ENCODE measurements at places on chromosomes 1 and 21.

GRCh38 chr1:155244368-155245162 lies 10.7 kb downstream of the ENTREP3 start:
- peak; percentile 97 for DNase-seq

GRCh38 chr1:209076688-209077087 lies 506.8 kb upstream of the CAMK1G start:
- no peak for DNase-seq

DNA sequence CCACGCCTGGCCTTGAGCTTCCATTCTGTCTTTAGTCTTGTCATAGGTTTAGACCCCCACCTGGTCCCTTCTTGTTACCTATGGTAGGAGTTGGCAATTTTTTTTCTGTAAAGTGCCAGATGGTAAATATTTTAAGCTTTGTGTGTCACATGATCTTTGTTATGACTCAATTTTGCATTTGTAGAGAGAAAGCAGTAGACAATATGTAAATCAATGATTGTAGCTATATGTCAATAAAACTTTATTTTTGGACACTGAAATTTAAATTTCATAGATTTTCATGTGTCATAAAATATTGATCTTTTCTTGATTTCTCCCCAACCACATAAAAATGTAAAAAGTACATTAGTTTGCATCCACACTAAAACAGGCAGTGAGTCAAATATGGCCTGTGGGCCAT lies 8.0 kb downstream of the MKNK1 start:
- DNase-seq: no peak

- no peak for DNase-seq
Measured at GRCh38 chr21:41482301-41482700, 25.7 kb downstream of the TMPRSS2 start.

DNA sequence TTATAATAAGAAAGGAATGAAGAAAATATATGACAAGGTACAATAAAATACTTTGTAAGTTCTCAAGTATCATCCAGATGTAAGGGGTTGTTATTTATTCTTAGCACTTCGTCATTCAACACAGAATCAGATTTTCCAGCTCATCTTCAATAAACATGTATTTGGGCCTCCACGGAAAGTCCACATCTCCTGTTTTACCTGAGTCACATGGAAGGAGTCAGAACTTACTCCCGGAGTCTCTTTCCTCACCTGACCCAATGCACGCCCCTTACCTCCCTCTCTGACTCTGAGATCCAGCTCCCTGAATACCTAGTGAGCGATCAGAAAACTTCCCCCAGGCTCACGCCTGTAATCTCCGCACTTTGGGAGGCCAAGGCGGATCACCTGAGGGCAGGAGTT lies 1.5 kb upstream of the PMVK start:
- DNase-seq: no peak

- no peak for DNase-seq
Measured at GRCh38 chr21:29176471-29177120, 46.2 kb downstream of the MAP3K7CL start.

GRCh38 chr1:52367272-52367671 lies 1.3 kb upstream of the CC2D1B start:
- DNase-seq: no peak

GRCh38 chr1:1175221-1176062 lies 1.8 kb downstream of the TTLL10 start:
- no peak for DNase-seq

DNA sequence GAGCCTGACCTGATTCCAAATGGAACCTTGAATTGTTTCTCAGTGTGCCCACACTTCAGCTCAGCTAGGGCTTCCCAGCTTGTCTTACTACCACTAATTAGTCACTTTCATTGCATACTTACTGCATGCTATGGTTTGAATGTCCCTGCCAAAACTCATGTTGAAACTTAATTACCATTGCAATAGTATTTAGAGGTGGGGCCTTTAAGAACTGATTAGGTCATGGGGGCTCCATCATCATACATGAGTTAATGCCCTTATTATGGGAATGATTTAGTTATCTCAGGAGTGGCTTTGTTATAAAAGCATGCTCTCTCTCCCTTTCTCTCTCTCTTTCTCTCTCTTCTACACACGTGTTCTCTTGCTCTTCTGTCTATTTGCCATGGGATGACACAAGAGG lies 68.3 kb downstream of the NENF start:
- no peak for DNase-seq

DNA sequence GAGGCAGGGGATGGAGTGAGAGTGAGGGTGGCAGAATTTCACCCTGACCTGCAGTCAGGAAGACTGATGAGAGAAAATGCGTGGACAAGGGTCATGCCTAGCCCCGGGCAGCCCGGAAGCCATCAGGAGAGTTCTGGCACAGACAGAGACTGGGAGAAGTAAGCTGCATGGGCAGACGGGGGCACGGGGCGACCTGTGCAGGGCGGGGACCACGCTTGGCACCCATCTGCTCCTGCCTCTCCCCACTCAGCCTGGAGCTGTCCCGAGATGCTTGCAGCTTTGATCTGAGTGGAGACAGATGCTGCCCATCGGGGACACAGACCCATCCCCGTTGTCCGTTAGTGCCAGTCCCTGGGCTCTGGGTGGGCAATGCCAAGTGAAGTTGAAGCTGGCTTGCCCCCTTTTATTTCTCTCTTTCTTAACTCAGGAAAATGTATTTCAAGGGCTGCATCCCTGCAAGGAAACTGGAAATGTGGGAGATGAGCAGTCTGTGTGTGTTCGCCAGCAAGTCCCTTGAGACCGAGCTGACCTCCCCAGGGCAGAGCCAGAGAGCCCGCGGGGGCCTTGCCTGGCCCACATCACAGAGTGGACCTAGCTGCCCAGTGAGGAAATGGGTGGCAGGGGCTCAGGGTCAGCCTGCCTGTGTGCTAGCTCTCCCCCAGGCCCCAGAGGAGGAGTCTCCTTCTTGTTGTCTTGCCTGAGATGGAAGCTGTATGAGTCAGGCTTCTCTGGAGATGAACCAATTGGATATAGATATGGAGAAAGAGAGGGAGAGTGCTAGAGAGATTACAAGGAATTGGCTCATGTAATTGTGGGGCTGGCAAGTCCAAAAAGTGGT lies 121.3 kb upstream of the C1orf174 start:
- DNase-seq: no peak

GRCh38 chr1:151060007-151060656 lies at the start of gene MLLT11:
MLLT11 (plus strand) TSS chr1:151060397; CDS start chr1:151067225, 6,828 bp downstream.
- peak; percentile 85 for DNase-seq

DNA sequence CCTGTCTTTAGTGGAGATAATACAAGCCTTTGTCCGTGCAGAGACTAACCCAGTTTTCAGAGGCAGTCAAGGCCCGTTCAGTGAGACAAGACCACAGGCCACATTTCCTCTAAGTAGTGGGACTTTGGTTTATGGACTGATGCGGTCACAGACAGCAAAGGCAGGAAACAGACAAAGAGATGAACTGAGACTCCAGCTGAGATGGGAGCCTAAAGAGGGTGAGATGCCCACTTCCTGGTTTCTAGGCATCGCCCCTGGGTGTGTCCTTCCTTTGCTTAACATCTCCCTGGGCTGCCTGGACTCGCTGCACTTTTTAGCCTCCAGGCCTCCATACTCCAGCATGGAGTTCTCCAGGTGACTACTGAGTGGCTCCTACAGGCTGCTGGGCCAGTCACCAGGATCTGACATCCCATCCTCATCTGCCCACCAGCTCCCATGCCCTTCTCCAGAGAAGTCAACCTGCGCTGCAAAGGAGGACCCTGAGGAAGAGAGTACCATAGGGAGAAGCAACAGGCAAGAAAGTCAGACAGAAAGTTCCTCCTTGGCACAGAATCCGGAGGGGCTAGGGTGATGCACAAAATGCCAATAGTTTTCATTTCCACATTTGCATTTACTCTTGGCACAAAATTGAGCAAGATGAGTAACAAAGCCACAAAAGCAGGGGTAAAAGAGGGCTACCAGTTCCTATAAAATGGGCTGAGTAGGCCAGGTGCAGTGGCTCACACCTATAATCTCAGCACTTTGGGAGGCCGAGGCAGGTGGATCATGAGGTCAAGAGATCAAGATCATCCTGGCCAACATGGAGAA lies 15.1 kb downstream of the THEMIS2 start:
- no peak for DNase-seq

- no peak for DNase-seq
Measured at GRCh38 chr21:44258056-44258725, 3.5 kb downstream of the DNMT3L start.

GRCh38 chr1:70204139-70204538 lies 1.2 kb downstream of the LRRC40 start:
- DNase-seq: no peak

GRCh38 chr1:22500058-22500457 lies 48.4 kb downstream of the ZBTB40 start:
- DNase-seq: no peak

- DNase-seq: no peak
Measured at GRCh38 chr1:14944471-14944985, 209.0 kb upstream of the TMEM51 start.

- DNase-seq: no peak
Measured at GRCh38 chr1:168945870-168946269, 160.6 kb upstream of the ATP1B1 start.

GRCh38 chr1:161261261-161262235 lies 3.0 kb downstream of the PCP4L1 start:
- DNase-seq: no peak

GRCh38 chr1:181166377-181167196 lies 78.1 kb downstream of the IER5 start:
- peak; percentile 67 for DNase-seq

GRCh38 chr1:213531369-213532310 lies 456.1 kb upstream of the PROX1 start:
- DNase-seq: no peak

DNA sequence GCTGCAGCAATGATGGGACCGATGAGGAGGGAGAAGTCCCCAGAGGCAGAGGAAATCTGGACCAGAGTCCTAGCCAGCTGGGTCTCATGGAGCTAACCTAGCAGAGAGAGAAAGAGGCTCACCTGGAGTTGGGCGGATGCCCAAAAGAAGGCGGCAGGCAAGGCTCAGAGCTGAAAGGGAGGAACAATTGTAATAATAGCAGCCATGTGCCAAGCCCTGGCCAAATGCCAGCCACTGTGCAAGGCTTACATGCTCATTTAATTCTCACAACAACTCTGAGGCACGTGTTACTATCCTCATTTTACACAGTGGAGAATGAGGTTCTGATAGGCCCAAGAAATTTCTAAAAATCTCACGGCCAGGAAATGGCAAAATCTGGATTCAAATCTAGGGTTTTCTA lies 50.0 kb upstream of the ZNF648 start:
- no peak for DNase-seq

DNA sequence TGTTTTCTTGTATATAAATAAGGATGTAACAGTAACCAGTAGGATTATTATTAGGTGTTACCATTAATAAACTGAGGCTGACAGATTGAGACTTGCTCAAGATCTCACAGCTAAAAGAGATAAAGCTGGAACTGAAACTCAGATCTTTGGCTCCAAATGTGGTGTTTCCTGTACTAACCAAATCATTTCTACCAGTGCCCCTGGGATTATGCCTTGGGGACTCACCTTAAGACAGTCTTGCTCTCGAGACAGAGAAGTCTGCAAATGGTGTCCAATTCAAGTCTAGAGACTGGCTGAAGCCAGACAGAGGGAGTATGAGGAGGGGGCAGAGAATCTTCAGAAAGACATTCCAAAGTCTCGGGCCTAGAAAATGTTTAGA lies 593 bp upstream of the CD53 start:
- DNase-seq: no peak

- peak; percentile 14 for DNase-seq
Measured at GRCh38 chr1:86195281-86195680, 38.7 kb upstream of the COL24A1 start.

DNA sequence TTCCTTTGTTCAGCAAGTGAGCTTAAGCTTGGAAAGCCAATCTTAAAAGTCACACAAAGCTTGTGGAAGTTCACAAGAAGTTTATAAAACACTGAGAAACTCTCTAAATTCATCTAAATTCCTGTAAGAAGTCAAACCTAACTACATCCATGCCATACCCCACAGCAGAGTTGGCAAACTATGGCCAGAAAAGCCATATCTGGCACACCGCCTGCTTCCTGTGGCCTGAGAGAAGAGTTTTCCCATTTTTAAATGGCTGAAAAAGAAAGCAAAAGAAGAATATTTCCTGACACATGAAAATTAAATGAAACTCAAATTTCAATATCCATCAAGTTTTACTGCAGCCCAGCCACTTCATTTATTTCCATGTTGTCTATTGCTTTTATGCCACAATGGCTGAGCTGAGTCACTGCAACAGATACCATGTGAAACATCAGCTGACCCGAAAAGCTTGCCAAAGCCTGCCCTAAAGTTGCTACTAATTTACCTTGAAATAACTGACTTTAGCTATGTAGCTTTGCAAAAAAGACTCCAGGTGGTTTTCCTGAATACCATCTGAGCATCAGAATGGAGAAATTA lies 237.1 kb downstream of the SLC45A1 start:
- DNase-seq: no peak

- no peak for DNase-seq
Measured at GRCh38 chr1:111906816-111907215, 82.7 kb downstream of the KCND3 start.

DNA sequence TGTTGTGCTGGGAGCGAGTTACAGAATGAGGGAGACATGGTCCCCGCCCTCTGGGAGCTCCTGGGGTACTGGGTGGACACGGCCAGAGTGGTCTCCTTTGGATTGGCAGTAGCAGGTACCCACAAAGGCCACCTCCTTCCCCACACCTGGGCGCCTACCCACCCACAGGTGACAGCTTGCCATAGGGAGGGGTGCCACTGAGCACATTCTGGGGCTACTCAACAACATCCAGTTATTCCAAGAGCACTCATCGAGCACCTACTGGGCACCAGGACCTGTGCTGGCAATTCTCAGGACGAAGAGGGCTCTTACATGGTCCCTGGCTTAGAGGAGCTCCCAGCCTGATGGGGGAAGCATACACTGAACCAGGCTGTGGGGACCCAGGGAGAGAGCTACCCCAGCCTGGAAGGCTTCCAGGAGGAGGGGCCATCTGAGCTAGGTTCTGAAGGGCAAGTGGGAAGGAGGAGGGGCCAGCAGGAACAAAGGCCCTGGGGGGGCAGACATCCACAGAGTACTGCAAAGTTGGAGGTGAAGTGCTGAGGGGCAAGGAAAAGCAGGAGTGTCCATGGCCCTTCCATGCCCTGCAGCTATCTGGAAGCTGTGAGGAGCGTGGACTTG lies 22.0 kb downstream of the MRPL37 start:
- no peak for DNase-seq

DNA sequence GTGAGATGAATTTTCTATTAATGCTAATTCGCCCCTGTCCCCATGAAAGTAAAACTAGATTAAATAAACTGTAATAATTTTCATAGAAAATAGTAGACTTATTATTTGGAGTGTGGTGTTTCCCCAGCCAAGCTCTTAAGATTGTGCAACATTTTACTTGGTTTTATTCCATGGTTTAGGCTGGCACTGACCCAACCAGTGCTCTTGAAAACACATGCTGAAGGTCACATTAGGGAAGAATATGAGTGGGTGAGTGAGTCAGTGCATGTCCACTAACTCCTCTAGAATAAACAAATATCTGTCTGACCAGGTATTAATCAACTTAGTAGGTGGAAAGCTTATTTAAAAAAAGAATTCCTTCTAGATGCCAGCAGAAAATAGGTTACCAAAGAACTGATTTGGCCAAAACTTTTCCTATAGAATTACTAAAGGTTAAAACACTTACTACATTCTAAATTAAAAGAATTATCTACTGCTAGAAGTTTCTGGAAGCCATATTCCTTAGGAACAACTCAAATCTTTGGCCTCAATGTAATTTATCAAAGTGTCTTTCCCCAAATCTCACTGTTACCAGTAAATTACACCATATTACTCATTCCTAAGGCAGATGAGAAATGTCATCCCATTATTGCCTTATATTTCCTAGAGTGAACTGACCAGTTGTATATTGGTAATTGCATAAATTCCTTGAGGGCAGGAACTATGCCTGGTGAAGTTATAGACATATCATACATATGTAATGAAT lies 89.7 kb upstream of the RGS1 start:
- DNase-seq: no peak

All from neuronal stem cell (in vitro differentiated cells).